ENCODE measurements at places on chromosomes 1 and 21.

DNA sequence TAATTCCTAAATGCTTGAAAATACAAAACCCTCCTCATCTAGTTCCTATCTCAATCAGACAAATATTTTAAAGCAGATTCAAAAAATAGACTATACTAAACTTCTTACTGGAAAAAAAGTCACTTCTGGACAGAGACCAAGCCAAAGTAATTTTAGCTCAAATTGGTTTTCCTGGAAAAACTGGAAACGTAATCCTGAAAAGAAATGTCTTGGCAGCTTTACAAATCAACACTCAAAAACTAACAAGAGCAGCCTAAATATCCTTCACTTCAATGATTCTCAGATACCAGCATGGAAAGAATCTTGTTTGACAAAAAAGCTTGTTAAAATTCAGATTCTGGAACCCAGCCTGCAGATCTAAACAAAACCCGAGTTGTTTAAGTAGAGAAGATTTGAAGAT is 9.1 kb upstream of the GPR88 start:
- DNase-seq, result peak; percentile 45

DNA sequence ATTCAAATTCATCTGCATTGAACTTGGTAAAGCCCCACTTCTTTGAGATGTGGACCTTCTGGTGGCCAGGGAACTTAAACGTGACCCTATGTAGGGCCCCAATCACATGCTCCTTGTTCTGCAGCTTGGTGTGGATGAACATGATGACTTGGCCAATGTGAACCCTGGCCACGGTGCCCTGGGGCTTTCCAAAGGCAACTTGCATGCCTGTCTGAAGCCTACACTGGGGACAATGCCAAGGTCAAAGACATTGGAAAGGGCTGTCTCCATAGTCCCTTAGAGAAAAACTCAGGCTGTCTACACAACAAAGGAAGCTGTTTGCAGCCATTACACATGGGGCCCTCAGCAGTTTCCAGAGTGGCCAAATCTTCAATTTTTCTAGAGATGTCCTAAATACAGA is 8.9 kb upstream of the VPS13D start:
- DNase-seq, result no peak

- DNase-seq, result no peak
Observed at GRCh38 chr1:67835663-67836452, 2.6 kb upstream of the GNG12 start.

DNA sequence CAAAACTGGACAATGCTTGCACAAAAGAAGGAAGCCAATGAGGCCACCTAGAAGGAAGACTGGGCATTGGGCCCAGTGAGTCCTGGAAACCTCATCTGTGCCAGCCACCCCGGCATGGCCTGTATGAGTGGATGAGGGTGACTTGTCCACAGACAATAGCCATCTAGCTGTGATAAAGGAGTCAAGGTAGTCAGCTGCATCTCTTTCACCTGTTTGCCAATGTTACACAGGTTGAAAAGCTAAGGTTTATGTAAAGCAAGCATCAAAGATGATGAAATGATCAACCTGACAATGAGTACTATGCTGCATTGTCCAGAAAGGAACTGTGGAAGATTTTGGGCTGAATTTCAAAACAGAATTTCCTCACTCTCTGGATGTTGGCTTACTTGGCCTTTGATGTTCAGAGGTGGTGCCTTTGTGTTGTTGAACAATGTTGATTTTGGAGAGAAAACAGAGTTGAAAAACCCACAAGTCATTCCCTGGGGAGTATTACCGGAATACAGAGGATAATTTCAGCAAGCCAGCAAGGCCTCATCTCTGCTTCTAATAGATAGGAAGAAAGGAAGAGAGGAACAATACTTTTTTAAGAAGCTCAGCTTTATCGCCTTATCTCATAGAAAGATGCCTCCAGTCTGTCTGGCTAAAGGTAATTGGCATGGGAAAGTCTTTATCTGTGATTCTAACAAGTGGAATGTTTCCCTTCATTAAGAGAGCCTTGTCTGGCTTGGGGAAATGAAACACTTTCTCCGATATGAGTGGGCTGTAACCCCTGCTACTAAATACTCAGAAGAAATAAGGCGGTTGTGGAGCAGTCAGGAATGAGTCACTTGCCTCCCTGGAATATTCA is 11.4 kb upstream of the SELE start:
- DNase-seq, result no peak

GRCh38 chr1:160656737-160657136 is 9.9 kb upstream of the SLAMF1 start:
- DNase-seq, result no peak

GRCh38 chr1:111030590-111030989 is 66.9 kb upstream of the LRIF1 start:
- DNase-seq, result peak; percentile 44

All from fibroblast of skin of back (primary cell).